ENCODE measurements at places on chromosomes 3 and 15.

- no peak for DNase-seq
Observed at GRCh38 chr3:12644331-12644937, 19.5 kb downstream of the RAF1 start.

- no peak for DNase-seq
Observed at GRCh38 chr3:175093748-175094147, 234.6 kb downstream of the NAALADL2 start.

DNA sequence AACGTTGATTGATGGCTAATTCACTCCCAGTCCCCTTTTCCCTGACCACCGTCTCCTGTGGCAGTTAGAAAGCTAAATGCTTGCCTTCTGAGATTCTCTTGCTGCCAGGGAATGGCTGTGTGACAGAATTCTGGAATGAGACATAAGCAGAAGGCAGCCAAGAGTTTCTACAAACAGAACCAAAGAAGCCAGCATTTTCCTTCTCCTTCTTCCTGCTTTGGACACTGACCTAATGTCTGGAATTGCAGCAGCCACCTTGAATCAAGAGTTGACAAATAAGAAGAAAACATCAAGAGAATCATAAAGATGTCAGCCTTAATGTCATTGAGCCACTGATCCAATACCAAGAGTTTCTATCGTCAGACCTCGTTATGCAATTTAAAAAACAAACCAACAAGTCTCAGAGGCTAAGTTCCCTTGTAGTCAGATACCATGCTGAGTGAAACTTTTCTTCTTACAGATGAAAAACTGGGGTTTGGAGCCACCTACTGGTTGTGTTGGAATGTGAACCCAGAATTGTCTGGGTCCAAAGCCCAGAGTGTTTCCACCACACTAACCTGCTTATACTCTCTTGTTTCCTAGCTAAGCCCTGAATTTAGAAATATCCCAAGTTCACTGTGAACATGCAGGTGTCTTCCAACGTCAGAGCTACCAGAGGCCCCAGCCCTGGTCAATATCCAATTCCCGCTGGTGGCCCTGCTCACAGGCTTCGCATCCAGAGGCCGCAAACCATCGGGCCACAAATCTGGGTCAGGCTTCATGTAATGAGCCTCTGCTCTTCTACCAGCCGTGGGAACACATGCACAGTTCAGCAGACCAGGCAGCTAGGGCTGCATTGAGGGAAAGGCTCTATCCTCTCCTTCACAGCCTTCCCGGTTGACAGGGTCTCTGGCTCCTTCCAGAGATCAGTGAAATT, 42.5 kb downstream of the MCF2L2 start:
- peak; percentile 53 for DNase-seq

- DNase-seq = no peak
Observed at GRCh38 chr3:171822431-171823106, 12.3 kb upstream of the PLD1 start.

- no peak for DNase-seq
Observed at GRCh38 chr3:115388811-115389210, 234.5 kb upstream of the GAP43 start.

Data from activated CD4-positive, alpha-beta T cell treated with anti-CD3 and anti-CD28 coated beads, Interleukin-2, amount 50 U/mL, for 4 hours (primary cell).